Fibroblast of skin of right quadriceps (primary cell): ENCODE measurements at places on chromosomes 7 and 10.

- DNase-seq: peak; percentile 27
Observed at GRCh38 chr7:116955801-116956476, 2.6 kb downstream of the ST7 start.

DNA sequence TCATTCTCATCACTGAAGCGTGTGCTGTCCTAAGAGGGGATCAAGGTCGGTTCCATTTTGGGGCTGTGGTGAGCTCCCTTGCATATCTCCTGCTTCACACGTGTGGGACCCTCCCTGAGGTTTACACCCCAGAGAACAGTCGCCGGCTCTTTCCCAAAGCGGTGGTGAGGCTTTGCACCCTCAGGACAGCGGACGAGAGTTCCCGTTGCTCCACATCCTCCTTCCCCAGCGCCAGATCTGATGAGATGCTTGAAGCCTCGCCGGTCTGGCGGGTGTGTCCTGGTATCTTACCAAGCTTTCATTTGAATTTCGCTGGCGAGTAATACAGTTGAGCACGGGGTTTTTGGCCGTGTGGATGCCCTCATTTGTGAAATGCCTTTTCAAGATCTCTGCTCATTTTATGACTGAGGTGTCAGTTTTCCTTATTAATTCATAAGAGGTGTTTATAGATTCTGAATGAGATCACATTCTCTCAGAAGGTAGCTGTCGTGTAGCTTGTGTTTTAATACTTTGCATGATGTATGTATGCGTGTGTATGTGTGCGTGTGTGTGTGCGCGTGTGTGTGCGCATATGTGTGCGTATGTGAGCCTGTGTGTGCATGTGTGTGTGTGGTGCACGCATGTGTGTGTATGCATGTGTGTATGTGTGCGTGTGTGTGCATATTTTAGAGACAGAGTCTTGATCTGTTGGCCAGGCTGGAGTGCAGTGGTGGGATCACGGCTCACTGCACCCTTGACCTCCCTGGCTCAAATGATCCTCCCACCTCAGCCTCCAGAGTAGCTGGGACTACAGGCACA, 30.7 kb downstream of the ELFN1 start:
- DNase-seq: no peak

DNA sequence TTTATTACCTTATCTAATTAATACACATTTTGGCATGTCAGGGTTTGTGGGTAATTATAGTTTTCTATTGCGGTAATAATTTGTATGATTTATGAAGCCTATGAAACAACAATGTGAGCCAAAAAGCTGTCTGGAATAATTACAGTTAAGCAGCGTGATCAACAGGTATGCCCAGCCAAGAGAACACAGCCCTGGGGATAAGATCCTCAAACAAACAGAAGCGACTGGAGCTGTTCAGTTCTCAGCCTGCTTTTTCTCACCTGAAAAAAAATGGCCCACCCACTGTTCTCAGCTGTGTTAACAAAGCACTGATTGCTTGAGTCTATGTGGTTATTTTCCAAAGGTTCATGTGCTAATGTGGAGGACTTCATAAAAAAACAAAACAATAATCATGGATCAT, 855.8 kb downstream of the GATA3 start:
- no peak for DNase-seq

DNA sequence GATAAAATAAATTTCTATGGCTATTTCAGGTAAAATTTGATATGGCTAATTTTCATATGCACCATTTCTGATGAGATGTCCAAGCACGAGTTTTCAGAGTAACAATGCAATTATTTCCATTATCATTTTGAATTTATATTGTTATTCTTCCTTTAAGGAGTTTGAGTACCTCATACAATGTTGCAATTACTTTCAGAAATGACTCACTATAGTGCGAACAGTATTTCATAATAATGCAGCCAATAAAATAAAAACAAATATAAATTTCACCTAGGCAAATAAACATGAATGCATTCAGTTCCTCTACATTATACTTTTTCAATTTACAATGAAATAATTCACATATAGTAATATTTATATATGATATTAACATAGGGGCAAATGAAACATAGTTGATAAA, 78.8 kb upstream of the LRRN3 start:
- DNase-seq: peak; percentile 5

- no peak for DNase-seq
Observed at GRCh38 chr7:22640269-22640668, 86.7 kb upstream of the IL6 start.

DNA sequence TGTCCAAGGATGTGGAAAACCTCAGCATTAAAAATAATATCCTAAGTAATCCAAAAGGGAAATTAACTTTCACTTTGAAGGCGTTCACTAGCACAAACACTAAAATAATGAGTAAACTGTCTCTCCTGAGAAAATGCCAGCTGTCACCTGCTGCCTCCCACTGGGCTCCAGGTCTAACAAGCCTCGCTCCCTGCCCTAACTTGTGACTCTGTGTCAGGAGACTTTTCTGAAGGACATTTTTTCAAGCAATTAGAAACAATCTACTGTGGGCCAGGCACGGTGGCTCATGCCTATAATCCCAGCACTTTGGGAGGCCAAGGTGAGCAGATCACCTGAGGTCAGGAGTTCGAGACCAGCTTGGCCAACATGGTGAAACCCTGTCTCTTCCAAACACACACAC, 72.8 kb upstream of the GLCCI1 start:
- no peak for DNase-seq

GRCh38 chr7:24024276-24025068, 259.5 kb upstream of the NPY start:
- peak; percentile 10 for DNase-seq

DNA sequence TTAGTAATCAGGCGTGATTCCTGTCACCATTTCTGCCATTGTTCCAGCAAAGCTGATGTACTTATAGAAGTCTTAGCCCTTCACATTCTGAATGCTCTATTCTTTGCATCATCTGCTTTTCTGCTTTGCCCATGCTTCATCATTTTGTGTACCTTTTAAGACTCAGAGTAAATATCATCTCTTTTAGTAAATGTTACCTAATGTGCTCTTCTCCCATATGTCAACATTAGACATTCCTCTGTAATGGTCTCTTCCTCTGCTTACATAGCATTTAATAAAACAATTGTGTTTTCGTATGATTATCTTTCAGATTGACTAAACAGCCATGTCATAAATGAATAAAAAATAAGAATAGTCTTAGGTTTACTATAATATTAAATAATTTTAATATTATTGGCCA, 719.6 kb upstream of the GRM3 start:
- DNase-seq: no peak

DNA sequence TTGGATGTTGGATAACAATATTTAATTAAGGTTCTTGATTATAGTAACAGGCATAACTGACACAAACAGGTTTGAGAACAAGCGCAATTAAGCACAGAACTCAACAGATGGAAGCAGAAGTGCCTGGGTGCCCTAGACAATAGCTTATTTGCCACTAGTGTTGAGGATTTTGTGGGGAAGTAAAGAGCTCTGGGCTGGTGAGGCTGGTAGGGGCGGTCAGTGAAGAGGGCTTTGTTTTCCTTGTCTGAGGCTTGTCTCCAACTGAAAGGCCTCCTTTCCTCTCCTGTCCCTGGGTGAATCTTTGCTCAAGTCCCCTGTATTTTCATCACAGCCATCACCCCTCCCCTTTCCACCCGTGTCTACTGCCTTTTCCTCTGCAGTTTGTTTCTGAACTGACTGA, 104.6 kb downstream of the KAT6B start:
- DNase-seq: no peak

DNA sequence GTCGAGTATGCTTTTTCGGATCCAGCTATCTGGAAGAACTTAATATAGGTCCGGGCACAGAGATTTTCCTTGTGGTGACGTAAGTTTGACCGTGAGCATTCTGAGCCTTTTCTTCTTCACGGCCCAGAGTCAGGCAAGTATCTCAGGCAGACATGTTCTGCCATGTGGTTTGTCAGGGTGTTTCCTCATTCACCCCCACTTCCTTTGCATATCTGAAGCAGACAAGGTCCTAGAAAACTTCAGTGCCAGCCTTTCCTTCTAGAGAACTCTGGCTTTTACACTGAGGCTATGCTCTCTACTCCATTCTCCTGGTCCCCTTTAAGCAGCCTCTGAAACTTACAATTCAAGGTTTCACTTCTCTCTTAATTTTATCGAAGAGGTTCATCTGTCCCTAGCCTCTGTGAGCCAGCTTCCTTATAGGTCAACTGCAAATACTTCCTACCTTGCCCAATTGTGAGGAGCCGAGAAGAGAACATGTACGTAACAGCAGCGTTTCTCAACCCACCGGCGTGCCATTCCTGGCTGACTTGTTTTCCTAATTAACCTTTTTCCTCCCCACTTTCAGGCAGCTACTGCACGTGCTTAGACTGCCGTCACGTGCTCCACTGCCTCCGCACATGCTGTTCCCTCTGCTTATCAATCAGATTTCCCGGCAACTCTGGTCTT, 47.3 kb downstream of the CDCA7L start:
- no peak for DNase-seq

GRCh38 chr10:72043016-72043834, 45.1 kb downstream of the SPOCK2 start:
- DNase-seq: no peak

- no peak for DNase-seq
Observed at GRCh38 chr7:101116898-101117297, 10.0 kb upstream of the SERPINE1 start.

DNA sequence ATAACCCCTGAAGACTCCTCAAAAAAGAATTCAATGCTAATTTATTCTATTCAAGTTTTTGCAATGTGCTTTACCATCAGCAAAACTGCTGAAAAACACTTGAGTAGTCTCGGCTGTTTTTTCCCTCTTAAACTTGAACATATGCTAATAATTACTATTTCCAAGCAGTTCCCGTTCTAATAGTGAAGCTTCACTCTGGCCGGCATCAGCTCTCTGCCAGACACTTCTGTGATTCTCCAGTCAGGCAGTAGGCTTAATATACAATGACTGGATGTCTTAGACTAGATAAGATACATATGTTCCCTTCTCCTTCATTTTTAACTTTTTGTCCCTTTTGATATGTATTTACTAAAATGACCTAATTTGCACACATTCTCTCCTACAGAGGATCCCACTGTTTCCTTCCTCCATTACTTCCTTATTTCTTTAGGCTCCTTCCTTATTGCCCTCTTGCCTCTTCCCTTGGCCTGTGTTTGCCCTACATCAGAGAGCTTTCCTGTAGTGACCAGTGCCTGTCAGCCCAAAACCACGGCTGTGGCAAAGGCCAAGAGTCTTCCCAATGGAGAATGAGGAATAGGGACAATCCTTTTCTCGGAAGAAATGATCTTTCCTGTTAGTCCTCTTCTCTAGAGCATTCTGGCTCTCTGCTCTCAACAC, 23.5 kb downstream of the HEPACAM2 start:
- DNase-seq: no peak

DNA sequence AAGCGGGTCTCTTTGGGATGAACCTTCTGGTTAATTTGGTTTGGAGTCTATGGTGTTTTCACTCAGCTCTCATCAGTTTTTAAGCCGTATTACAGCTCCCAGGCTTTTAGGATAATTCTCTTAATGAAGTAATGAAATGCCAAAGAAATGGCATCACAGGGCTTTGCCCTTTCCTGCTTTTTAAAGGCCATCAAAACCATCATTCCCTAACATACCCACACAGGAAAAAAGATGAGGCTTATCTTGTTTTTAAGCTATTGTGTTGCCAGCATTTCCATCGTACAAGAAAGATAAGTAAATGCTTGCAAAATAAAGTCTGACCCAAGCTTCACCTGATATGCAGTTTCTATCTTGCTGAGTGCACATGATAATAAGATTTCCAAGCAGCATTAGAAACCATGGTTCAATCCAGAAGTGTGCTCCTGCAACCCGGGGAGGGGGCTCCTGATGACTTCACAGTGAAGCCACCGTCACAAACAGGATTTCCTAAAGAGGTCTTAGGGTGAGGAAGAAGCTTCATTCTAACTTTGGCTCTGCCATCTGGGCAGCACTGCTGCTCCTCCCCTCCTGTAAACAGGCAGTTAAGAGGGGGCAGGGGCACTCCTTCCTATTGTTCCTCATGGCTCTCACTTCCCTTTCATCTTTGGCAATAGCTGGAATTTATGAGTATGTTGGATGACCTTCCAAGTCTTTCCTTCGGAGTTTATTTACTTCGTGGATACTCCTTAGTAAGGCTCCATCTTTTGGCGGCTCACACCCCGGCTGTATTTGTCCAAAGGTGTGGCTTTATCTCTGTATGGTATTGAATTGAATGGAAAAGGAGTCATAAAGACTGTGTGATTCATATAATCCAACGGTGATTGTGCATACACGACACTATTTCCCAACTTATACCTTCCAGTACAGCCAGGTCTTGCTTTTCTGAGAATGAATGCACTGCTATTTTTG, 55.2 kb upstream of the FAM133B start:
- no peak for DNase-seq

DNA sequence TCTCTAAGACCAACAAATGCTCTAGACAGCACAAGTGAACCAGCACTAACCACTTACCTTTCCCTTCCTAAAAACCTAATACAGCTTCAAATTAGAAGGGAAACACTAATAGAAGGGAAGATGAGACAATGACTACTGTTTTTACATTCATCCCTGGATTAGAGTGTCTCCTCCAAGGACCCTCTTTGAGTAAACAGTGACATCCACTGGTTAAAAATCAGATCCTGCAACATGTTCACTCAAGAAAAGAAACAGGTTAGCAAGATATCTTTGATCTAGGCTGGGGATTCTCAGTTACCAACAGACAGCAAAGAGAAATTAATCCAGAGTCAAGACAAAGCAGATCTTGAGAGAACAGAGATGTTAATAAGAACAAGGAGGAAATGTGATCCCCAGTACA, 177.7 kb upstream of the GHITM start:
- DNase-seq: no peak

- DNase-seq: no peak
Observed at GRCh38 chr10:123140983-123141390, 5.2 kb downstream of the HMX3 start.

DNA sequence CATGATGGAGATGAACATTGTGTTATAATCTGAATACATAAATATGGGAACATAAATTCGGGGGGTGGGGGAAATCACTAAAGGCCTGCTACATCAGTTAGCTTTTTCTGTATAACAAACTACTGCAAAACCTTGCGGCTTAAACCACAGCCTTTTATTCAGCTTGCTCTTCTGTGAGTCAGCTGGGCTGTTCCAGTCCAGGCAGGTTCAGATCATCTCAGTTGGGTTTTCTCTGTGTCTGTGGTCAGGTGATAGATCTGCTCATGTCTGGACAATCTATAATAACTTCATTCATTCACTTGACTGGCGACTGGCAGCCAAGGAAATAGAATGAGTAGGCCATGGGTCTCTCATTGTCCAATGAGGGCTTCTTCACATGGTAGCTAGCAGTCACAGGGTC, 23.5 kb downstream of the HTR7 start:
- DNase-seq: no peak

DNA sequence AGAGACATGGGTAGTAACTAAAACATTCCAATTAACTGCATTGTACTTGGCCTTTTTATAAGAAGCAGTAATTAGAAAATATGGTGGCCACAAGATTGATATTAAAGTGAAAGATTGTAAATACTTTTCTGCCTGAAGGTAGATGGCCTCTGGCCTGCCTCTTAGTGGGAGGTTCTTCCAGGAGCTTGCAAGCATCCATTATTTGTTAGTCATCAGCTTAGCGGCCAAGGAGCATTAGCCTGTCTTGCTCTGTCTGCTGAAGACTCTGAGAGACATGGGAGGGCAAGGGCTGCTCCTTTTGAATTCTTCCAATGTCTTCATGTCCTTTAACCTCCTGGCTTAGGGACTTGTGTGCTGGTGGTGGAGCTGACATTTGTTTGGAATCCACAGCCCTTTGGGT, 80.4 kb downstream of the TCF7L2 start:
- peak; percentile 47 for DNase-seq
